ENCODE measurements at places on chromosomes 13 and 19.

DNA sequence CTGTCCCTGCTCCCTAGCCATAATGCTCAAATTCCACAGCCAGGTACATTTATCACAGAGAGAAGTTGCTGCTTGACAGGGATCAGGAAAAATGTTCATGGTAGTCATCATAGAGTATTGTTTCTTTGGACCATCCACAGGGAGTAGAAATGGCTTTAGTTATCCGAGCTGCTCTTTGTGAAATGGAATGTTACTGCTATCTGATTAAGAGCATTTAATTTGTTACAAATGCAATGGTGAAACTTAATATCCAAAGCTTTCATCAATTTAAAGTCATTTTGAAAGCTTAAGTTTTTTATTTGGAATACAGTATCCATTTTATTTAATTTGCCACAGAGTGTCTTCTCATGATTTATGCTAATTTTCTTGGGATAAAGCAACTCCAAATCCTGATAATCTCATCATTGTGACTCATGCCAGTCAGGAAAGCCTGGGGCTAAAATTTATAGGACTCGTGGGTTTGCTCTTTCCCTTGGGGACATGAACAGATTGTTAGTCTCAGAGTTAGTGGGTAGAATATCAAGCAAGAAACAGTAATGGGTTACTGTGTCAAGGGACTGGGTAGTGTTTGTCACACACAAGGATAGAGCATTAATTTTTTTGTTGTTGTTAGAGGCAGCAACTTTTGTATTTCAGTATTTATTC, 59.8 kb downstream of the SCEL start:
- no peak for DNase-seq
- no peak overlapping the region for H3K4me3 ChIP-seq
- H3K4me1 ChIP-seq, result no peaks in the 10 kb centered on the region

DNA sequence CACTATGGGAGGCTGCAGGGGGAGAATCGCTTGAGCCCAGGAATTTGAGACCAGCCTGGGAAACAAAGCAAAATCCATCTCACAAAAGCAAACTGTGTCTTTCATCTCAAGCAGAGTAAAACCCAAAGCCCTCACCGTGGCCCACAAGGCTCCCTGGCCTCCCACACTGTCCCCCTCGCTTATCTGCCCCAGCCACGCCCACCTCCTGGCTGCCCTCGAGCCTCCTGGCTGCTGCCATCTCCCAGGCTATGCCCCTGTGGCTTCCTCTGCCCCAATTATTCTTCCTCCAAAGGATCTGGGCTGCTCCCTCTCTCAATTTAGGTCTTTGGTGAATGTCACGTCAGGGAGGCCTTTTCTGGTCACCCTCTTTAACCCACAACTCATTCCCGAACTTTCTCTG, 3.6 kb downstream of the RABAC1 start:
- H3K36me3 ChIP-seq, result peaks cover 8% of the 10 kb centered on the region
- peaks cover 4% of the 10 kb centered on the region for H3K4me1 ChIP-seq
- H3K27me3 ChIP-seq, result no peaks in the 10 kb centered on the region
- DNase-seq, result no peak

DNA sequence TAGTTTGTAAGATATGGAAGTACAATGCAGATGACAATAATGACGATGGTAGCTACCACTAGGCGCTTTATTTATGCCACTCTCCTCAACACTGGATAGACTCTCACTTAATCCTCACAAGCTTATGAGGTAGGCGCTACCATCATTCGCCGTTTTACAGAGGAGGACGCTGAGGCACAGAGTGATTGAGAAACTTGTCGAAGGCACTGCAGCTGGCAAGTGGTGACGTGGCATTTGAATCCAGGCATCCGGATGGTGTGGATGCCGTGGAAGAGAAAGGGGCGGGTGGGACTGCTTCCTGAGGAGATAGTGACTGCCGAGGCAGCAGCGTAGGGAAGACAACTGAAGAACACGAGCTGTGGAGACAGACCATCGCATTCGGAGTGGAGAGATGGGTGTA, 1.3 kb upstream of the RPS9 start:
- no peak overlapping the region for H3K4me3 ChIP-seq
- no peaks in the 10 kb centered on the region for H3K27me3 ChIP-seq
- H3K36me3 ChIP-seq, result peaks cover 16% of the 10 kb centered on the region
- peaks cover 12% of the 10 kb centered on the region for H3K4me1 ChIP-seq
- DNase-seq, result no peak

GRCh38 chr13:113120300-113121182, 2.1 kb upstream of the F10 start:
- H3K27ac ChIP-seq, result no peak overlapping the region
- H3K27me3 ChIP-seq, result peaks cover 2% of the 10 kb centered on the region
- H3K4me1 ChIP-seq, result no peaks in the 10 kb centered on the region
- DNase-seq, result no peak
- H3K4me3 ChIP-seq, result no peak overlapping the region
- H3K36me3 ChIP-seq, result no peaks in the 10 kb centered on the region

DNA sequence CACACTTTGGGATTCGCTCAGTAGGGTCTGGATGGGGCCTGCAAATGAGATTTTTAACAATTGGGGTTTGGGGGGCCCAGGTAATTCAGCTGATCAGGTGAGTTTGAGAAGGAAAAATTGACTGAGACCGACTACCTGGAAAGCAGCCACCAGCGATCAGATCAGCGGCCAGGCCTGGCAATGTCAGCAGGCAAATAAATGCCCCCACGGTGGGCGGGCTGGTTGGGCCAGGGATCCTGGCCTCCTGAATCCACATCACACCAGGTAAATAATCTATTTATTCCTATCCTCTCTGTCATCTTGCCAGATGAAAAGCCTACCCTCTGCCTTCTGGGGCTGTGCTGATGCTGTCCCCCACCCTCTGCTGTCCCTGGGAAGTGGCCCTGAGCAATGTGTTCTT, 9.4 kb downstream of the NAPA start:
- H3K4me1 ChIP-seq, result peaks cover 5% of the 10 kb centered on the region
- peaks cover 13% of the 10 kb centered on the region for H3K36me3 ChIP-seq
- H3K27me3 ChIP-seq, result no peaks in the 10 kb centered on the region
- H3K4me3 ChIP-seq, result no peak overlapping the region
- DNase-seq, result no peak

- no peak overlapping the region for H3K27ac ChIP-seq
- no peaks in the 10 kb centered on the region for H3K27me3 ChIP-seq
- H3K4me3 ChIP-seq, result no peak overlapping the region
- peaks cover 2% of the 10 kb centered on the region for H3K4me1 ChIP-seq
- H3K36me3 ChIP-seq, result no peaks in the 10 kb centered on the region
- DNase-seq, result peak; percentile 81
Observed at GRCh38 chr13:106033659-106034058, 501.8 kb downstream of the EFNB2 start.

GRCh38 chr13:26348966-26349365, 95.0 kb downstream of the CDK8 start:
- H3K27ac ChIP-seq, result no peak overlapping the region
- H3K4me3 ChIP-seq, result no peak overlapping the region
- no peak for DNase-seq
- no peaks in the 10 kb centered on the region for H3K36me3 ChIP-seq
- H3K27me3 ChIP-seq, result no peaks in the 10 kb centered on the region

DNA sequence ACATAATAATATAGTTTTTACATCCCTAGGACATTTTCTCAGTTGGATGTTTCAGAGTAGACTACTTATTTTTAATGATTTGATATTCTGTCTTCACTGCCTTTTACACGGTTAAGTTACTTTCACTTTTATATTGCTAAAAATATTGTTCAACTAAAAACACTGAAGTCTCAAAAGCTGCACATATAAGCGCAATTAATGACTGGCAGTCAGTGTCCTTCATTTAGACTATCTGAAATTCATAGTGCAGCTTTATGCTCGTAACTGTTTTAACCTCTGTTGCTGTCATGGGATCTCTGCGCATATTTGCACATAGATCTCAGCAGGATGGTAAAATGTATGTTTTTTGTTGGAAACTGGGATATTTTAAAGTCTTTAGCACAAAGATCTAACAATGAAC, 864.3 kb downstream of the SLITRK6 start:
- no peak for DNase-seq
- no peaks in the 10 kb centered on the region for H3K4me1 ChIP-seq
- H3K4me3 ChIP-seq, result peak overlapping the region; percentile 45
- no peaks in the 10 kb centered on the region for H3K27me3 ChIP-seq

GRCh38 chr13:109859216-109859835, 72.9 kb upstream of the IRS2 start:
- H3K27me3 ChIP-seq, result no peaks in the 10 kb centered on the region
- H3K36me3 ChIP-seq, result no peaks in the 10 kb centered on the region
- no peak for DNase-seq
- no peak overlapping the region for H3K4me3 ChIP-seq
- H3K4me1 ChIP-seq, result peaks cover 2% of the 10 kb centered on the region
- no peak overlapping the region for H3K27ac ChIP-seq

DNA sequence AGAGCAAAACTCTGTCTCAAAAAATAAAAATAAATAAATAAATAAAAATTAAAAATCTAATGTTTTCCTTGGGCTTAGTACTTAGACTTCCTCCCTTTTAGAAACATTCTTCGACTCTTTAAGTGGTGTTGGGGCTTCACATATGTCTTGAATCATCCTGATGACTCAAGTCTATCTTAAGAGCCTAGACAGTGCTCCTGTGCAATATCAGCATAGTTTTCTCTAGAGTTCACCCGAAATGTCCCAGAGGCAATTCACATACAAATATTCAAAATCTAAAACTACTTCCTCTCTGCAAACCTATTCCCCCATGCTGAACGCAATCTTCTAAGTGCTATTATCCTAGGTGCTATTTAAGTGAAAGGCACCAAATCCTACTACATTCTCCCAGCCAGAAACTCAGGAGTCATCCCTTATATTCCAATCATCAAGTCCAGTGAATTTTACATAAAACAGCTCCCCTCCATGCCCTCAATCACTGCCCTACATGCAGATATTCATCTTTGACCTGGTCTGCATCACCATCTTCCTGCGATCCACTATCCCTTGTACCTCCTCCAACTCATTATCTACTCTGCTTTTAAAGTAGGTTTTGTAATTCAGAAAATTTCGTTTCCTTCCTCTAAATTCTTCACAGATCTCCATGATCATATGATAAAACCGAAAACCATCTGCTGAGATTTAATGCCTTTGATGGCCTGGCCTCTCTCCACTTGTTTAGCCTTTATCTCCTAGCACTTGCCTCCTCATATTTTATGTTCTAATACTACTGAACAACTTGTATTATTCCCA, 102.7 kb downstream of the ELF1 start:
- H3K27me3 ChIP-seq, result no peaks in the 10 kb centered on the region
- no peak overlapping the region for H3K27ac ChIP-seq
- DNase-seq, result no peak
- peaks cover 2% of the 10 kb centered on the region for H3K4me1 ChIP-seq
- no peaks in the 10 kb centered on the region for H3K36me3 ChIP-seq

DNA sequence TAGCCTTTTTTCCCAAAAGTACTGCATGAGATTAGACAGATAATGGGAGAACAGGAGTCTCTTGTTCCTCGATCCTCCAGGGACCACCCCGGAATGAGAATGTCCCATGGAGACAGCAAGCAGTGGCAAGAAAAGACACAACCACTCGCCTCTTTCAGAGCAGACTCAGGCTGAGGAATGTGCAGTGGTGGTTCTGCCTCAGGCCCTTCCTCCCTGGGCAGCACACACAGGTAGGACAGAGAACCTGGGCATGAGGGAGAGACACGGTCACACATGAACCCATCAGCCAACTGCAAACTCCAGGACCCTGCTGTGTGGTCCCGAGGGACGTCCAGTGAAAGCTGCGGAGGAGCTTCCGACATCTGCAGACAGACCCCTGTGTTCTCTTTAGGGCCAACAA, 31.0 kb downstream of the CRYL1 start:
- no peak overlapping the region for H3K4me3 ChIP-seq
- no peak for DNase-seq
- no peaks in the 10 kb centered on the region for H3K4me1 ChIP-seq

Measured in fibroblast of lung (primary cell).